ENCODE measurements at places on chromosomes 16 and 17.

DNA sequence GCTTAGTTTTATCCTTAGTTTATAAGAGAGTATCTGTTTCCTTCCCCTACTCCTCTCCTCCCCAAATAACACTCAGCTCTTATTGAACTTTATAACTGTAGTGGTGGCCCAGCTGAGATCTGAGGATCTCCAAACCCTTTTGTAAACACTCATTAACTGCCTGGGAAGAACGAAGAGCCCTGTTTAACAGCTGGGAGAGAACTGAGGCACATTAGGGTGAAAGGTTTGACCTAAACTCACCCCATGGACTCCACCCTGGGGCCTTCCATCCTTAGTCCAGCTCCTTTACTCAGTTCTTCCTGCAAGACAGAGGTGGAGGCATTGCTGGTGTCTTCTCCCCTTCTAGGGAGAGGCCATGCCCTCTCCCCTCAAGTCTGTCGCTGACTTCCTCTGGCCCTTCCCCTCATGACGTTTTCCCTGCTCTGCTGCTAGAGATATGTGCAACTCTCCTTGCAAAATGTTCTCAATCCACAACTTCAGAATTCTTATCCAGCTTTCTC, 1.2 kb upstream of the RARA start:
- no peak for DNase-seq

GRCh38 chr17:33469911-33470310, 176.8 kb upstream of the ASIC2 start:
- no peak for DNase-seq

- DNase-seq = no peak
Measured at GRCh38 chr16:1991135-1991551, 1.4 kb downstream of the SYNGR3 start.

- no peak for DNase-seq
Measured at GRCh38 chr16:78571434-78571833, 472.0 kb downstream of the WWOX start.

GRCh38 chr17:36682773-36683172, 81.4 kb downstream of the MRM1 start:
- DNase-seq = no peak

DNA sequence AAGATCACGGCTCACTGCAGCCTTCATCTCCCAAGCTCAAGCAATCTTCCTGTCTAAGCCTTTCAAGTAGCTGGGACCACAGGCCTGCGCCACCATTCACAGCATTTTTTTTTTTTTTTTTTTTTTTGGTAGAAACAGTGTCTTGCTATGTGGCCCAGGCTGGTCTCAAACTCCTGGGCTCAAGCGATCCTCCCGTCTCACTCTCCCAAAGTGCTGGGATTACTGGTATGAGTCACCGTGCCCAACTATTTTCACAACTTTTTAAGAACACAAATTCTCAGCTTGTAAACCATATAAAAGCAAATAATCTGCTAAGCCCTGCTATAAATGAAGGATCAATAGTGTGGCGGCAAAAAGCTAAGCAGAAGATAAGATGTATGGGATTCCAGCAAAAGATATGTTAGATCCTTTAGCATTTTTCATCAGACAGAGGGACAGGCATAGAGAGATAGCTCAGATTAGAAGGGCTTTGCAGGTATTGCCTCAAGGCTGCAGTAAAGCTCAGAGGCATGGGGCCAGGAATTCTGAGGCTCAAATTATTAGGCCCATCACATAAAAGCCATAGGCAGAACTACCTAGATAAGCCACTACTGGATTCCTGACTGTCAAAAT, 55.1 kb downstream of the EMP2 start:
- no peak for DNase-seq

DNA sequence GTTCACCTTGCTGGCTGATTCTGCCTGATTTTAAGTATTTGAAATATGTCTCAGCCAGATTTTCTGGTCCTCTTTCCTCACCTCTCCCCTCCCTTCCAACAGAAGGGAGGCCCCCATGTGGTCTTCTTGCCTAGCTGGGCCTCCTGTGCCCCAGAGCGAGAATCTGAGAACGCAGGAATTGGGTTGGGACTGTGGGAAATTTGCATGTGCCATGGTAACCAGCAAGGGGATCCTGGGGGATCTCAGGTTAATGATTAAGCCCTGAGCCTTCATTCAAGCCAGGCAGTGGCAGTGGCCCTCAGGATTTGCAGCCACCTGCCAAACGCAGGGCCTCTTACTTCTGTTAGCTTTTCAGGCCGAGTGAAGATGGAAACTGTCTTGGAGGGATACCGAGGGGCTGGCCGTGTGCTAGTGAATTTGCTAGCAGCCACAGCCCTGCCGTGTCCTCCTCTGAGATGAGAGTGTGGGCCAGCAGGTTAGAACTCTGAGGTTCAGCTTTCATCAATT, 40.2 kb downstream of the KSR1 start:
- DNase-seq = no peak

DNA sequence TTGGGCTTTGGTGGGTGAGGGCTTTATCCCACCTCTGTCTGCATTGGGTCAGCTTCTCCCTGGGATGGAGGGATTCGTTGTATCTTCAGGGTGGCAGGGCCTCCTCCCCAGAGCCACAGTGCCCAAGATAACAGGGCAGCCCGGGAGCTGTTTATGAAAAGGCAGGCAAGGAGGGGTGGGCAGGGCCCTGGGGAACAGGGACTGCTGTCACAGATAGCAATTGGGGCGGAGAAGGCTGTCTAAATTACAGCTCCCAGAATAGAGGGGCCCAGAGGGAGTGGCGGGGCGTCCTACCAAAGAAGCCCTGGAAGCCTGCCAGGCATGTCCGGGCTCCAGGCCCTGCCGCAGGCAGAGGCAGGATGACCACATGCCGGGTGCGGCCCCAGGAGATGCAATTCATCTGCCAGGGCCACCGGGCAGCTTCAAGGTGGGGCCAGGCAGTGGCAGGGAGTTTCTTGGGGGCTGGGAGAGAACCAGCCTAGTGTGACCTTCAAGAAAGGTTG, 18.8 kb upstream of the PHOSPHO1 start:
- DNase-seq = no peak

DNA sequence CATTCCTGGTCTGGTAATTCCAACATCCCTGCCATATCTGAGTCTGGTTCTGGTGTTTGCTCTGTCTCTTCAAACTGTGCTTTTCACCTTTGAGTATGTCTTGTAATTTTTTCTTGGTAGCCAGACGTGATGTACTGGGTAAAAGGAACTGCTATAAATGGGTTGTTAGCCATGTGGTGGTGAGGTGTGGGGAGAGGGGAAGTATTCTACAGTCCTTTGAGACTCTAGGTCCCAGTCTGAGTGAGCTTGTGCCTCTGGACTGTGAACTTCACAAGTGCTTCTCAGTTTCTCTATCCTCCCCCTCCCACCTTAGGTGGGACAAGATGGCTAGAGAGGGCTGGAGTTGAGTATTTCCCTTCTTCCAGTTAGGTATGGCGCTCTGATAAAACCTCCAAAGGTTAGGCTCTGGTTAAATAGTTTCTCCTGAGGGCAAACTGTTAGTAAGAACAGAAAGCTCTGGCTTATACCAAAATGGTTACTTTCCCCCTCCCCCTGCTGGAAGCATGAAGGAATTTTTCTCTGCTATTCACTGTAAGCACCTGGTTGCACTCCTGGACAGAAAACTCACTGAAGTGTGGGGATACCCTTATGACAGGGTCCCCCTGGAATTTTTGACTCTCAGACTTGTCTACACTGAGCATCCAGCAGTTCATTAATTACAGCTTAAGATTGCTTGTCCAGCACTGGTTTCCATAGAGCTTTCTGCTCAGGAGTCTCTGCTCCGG, 87.8 kb downstream of the MARCHF10 start:
- no peak for DNase-seq

DNA sequence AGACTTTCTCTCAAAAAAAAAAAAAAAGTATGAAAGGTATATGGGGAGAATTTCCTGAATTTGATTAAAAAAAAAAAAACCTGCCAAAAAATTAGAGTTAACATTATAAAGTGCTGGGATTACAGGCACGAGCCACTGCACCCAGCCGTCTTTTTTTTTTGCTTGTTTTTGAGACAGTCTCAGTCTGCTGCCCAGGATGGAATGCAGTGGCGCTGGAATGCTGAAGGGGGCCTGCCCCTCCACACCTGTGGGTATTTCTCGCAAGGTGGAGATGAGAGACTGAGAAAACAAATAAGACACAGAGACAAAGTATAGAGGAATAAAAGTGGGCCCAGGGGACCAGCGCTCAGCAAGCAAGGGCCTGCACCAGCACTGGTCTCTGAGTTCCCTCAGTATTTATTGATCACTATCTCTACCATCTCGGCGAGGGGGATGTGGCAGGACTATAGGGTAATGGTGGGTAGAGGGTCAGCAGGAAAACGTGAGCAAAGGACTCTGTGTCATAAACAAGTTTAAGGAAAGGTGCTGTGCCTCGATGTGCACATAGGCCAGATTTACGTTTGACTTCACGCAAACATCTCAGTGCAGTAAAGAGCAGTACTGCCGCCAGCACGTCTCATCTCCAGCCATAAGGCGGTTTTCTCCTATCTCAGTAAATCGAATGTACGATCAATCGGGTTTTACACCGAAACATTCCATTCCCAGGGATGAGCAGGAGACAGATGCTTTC, 117.2 kb downstream of the GOSR1 start:
- no peak for DNase-seq

GRCh38 chr17:76873856-76874255, 5.7 kb downstream of the MGAT5B start:
- DNase-seq = no peak

GRCh38 chr17:39871801-39872200, 3.8 kb downstream of the ZPBP2 start:
- DNase-seq = no peak

GRCh38 chr16:75599452-75600277, 23.4 kb downstream of the ADAT1 start:
- no peak for DNase-seq

DNA sequence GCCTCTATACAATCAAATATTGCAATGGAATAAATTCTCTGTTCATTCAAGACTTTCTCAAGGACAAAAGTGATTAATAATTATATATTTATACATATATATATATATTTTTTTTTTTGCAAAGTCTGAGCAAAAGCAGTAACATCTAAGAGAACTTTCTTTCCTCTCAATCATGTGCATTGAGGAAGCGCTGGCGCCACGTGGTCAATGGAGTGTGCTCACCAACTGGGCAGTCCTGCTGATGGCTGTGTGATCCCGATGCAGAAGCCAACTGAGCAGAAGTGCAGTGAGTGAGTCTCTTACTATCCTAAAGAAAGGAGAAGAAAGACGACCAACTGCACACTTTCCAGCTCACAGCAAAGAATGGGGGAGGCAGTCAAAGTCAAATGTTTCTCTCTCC, 37.2 kb upstream of the ULK2 start:
- DNase-seq = no peak
